ENCODE measurements at places on chromosomes 7 and 10.

- DNase-seq: peak; percentile 51
Observed at GRCh38 chr10:30553626-30554439, 75.7 kb downstream of the LYZL2 start.

GRCh38 chr10:122733931-122734665 lies 34.5 kb upstream of the C10orf120 start:
- no peak for DNase-seq

- DNase-seq: no peak
Observed at GRCh38 chr10:69215405-69216171, 4.5 kb upstream of the HKDC1 start.

GRCh38 chr10:71805776-71806703 lies 32.7 kb upstream of the VSIR start:
- no peak for DNase-seq

DNA sequence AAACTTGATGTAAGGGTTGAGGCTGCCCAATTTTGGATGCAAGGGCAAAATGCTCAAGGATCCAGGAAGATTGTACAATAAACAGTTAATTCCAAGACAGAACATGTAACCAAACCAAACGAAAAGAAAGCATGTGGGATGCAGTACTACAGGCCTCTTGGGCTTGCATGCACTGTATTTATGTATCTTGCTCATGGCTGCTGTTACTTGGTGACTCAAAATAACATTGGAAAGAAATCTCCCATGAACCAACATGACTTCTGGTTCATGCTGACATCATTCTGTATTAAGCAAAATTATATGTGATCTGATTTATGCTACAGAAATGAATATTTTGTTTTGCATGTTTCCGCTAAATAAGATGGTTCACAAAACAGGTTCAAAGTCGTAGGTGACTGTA lies 65.9 kb upstream of the FZD1 start:
- DNase-seq: no peak

Measured in left hindlimb (tissue), 1 donor.